Hepatocyte (in vitro differentiated cells): ENCODE measurements at places on chromosomes 7 and 10. TPM values are rescaled to one million over a fixed set of nuclear protein-coding genes. Genes with fewer than 3 reads are reported as not detected.

The TFPI2 gene
- polyA plus RNA-seq: 52.8 and 87.3 TPM in 2 replicates

The NEUROD6 gene
- not detected in 2 replicates for polyA plus RNA-seq

The GPR15LG gene
- 0.45 and 1.9 TPM in 2 replicates for polyA plus RNA-seq

The ARPC1B gene
- 199 and 205 TPM in 2 replicates for polyA plus RNA-seq

The PDE1C gene
- 1.8 and 2.7 TPM in 2 replicates for polyA plus RNA-seq

The CAV1 gene
- 43.3 and 60.2 TPM in 2 replicates for polyA plus RNA-seq

The CYP3A4 gene
- polyA plus RNA-seq: 25.6 and 42.2 TPM in 2 replicates

The PIP gene
- not detected in 2 replicates for polyA plus RNA-seq

The ARMC3 gene
- polyA plus RNA-seq: 0.41 TPM in 1 of 2 replicates, not detected in the other

The STARD3NL gene
- polyA plus RNA-seq: 50.7 and 65.1 TPM in 2 replicates

The UBTD1 gene
- 37.0 and 37.1 TPM in 2 replicates for polyA plus RNA-seq

The ITGB8 gene
- 6.6 and 7.2 TPM in 2 replicates for polyA plus RNA-seq

The LRRC4 gene
- polyA plus RNA-seq: 3.5 and 3.9 TPM in 2 replicates

The ATRNL1 gene
- 3.7 and 5.9 TPM in 2 replicates for polyA plus RNA-seq

The THSD7A gene
- polyA plus RNA-seq: 3.4 and 4.0 TPM in 2 replicates

The METTL2B gene
- 9.1 and 11.4 TPM in 2 replicates for polyA plus RNA-seq

The TMEM225B gene
- 0.12 and 1.8 TPM in 2 replicates for polyA plus RNA-seq

The GIMAP5 gene
- polyA plus RNA-seq: 0.79 TPM in 1 of 2 replicates, not detected in the other

The SNCG gene
- 14.6 and 18.5 TPM in 2 replicates for polyA plus RNA-seq

The LBX1 gene
- polyA plus RNA-seq: 0.33 TPM in 1 of 2 replicates, not detected in the other

The NPTX2 gene
- 2.2 and 5.5 TPM in 2 replicates for polyA plus RNA-seq

The TFR2 gene
- 11.1 and 16.8 TPM in 2 replicates for polyA plus RNA-seq

The C10orf53 gene
- polyA plus RNA-seq: not detected in 2 replicates

The INMT gene
- 17.4 and 22.0 TPM in 2 replicates for polyA plus RNA-seq

The CACNB2 gene
- polyA plus RNA-seq: 4.4 and 5.3 TPM in 2 replicates

The ITPRID1 gene
- 0.06 and 0.71 TPM in 2 replicates for polyA plus RNA-seq

The MET gene
- polyA plus RNA-seq: 6.5 and 12.7 TPM in 2 replicates

The PPP1R3A gene
- polyA plus RNA-seq: 0.56 TPM in 1 of 2 replicates, not detected in the other

The PTN gene
- 50.8 and 75.3 TPM in 2 replicates for polyA plus RNA-seq

The HELLS gene
- 15.8 and 22.2 TPM in 2 replicates for polyA plus RNA-seq

The DENND10 gene
- 64.4 and 75.3 TPM in 2 replicates for polyA plus RNA-seq

The RSU1 gene
- 52.3 and 55.5 TPM in 2 replicates for polyA plus RNA-seq

The CALHM2 gene
- polyA plus RNA-seq: 5.5 and 7.9 TPM in 2 replicates

The VAX1 gene
- polyA plus RNA-seq: not detected in 2 replicates

The PDLIM1 gene
- polyA plus RNA-seq: 176 TPM in 2 replicates

The RBM20 gene
- 3.7 and 6.5 TPM in 2 replicates for polyA plus RNA-seq

The TAS2R38 gene
- not detected in 2 replicates for polyA plus RNA-seq

The GPR37 gene
- 3.6 and 4.7 TPM in 2 replicates for polyA plus RNA-seq
